ENCODE measurements at places on chromosomes 6 and 20. TPM values are rescaled to one million over a fixed set of nuclear protein-coding genes. Genes with fewer than 3 reads are reported as not detected.

Gene MAP3K5
- 2.4 TPM for total RNA-seq

Gene SLC24A3
- total RNA-seq = 6.2 TPM

- no peak for DNase-seq
- H3K4me1 ChIP-seq = no peaks in the 10 kb centered on the region
- no peak overlapping the region for H3K27ac ChIP-seq
Measured at GRCh38 chr20:7250337-7250736, 482.9 kb downstream of the BMP2 start.

Gene ANKRD66
- not detected for total RNA-seq

Gene EMILIN3
- 3.5 TPM for total RNA-seq

Gene TINAG
- not detected for total RNA-seq

- no peaks in the 10 kb centered on the region for H3K36me3 ChIP-seq
- H3K27me3 ChIP-seq = peaks cover 28% of the 10 kb centered on the region
- no peak for DNase-seq
- no peak overlapping the region for H3K4me3 ChIP-seq
- peaks cover 34% of the 10 kb centered on the region for H3K4me1 ChIP-seq
Measured at GRCh38 chr6:37779902-37780628, 39.5 kb upstream of the ZFAND3 start.

DNA sequence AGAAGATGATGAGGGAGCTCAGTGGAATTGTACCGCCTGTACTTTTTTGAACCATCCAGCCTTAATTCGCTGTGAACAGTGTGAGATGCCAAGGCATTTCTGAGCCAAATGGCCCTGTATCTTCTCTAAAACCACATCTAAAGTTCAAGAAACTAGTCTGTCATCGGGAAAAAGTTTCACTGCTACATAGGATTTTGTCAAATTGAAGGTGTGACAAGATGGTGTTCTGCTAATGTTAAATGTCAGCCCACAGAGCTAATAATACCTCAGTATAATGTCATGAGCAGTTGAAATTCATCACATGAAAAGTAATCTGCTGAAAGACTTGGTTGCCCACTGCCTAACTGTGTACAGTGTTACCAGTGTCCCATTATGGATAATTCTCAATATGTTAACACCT is 9.6 kb downstream of the SUMO4 start:
- no peaks in the 10 kb centered on the region for H3K4me1 ChIP-seq
- DNase-seq = no peak
- no peak overlapping the region for H3K27ac ChIP-seq

- H3K36me3 ChIP-seq = no peaks in the 10 kb centered on the region
- H3K27me3 ChIP-seq = no peaks in the 10 kb centered on the region
- DNase-seq = no peak
- H3K27ac ChIP-seq = no peak overlapping the region
- no peaks in the 10 kb centered on the region for H3K4me1 ChIP-seq
Measured at GRCh38 chr6:88864359-88865054, 98.9 kb downstream of the RNGTT start.

DNA sequence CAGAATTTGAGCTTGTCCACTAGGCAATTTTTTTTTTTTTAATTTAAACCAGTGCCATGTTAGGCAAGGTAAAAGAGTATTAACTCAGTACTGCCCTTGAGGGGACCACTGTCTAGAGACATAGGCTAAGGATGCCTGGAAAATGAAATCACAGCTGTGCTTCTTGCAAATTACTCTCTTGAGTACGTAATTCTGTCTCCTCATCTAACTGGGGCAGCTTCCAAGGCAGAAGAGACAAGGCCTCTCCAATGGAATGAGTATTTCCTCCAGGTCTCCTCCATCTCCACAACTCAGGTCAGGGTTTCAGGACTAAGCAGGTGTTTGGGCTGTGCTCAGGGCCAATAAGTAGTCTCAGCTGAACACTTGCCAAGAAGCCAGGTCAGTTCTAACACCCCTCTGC is 33.8 kb upstream of the MRPS10 start:
- no peaks in the 10 kb centered on the region for H3K4me1 ChIP-seq
- H3K4me3 ChIP-seq = no peak overlapping the region
- H3K27me3 ChIP-seq = no peaks in the 10 kb centered on the region
- H3K36me3 ChIP-seq = peaks cover 59% of the 10 kb centered on the region
- DNase-seq = no peak

- DNase-seq = no peak
- H3K36me3 ChIP-seq = no peaks in the 10 kb centered on the region
- no peak overlapping the region for H3K27ac ChIP-seq
- H3K27me3 ChIP-seq = no peaks in the 10 kb centered on the region
- H3K4me1 ChIP-seq = no peaks in the 10 kb centered on the region
Measured at GRCh38 chr6:31379850-31380249, 22.9 kb upstream of the HLA-B start.

GRCh38 chr20:36255445-36255844 is 19.2 kb downstream of the AAR2 start:
- H3K4me1 ChIP-seq = peaks cover 8% of the 10 kb centered on the region
- H3K27me3 ChIP-seq = no peaks in the 10 kb centered on the region
- peaks cover 8% of the 10 kb centered on the region for H3K36me3 ChIP-seq
- no peak overlapping the region for H3K4me3 ChIP-seq
- H3K27ac ChIP-seq = no peak overlapping the region

Gene NMBR
- not detected for total RNA-seq

GRCh38 chr20:62234339-62234738 is 4.0 kb upstream of the OSBPL2 start:
- no peaks in the 10 kb centered on the region for H3K36me3 ChIP-seq
- H3K4me1 ChIP-seq = peaks cover 6% of the 10 kb centered on the region
- no peaks in the 10 kb centered on the region for H3K27me3 ChIP-seq
- no peak for DNase-seq
- H3K27ac ChIP-seq = no peak overlapping the region
- H3K4me3 ChIP-seq = no peak overlapping the region

- H3K36me3 ChIP-seq = no peaks in the 10 kb centered on the region
- no peaks in the 10 kb centered on the region for H3K4me1 ChIP-seq
- no peak overlapping the region for H3K27ac ChIP-seq
- no peak for DNase-seq
- H3K27me3 ChIP-seq = no peaks in the 10 kb centered on the region
Measured at GRCh38 chr6:90559931-90560330, 26.9 kb downstream of the MAP3K7 start.

- no peaks in the 10 kb centered on the region for H3K36me3 ChIP-seq
- DNase-seq = no peak
- no peak within 1 kb of the TSS for H3K4me3 ChIP-seq
- no peak within 1 kb of the TSS for H3K27ac ChIP-seq
Measured at GRCh38 chr6:41162687-41163418, at the start of gene TREM2. TSS of gene TREM2 (minus strand) at chr6:41163116. CDS start at chr6:41163082, 34 bp downstream.

GRCh38 chr6:30169658-30170614 is 6.6 kb downstream of the TRIM15 start:
- H3K36me3 ChIP-seq = no peaks in the 10 kb centered on the region
- H3K4me1 ChIP-seq = peaks cover 3% of the 10 kb centered on the region
- no peak for DNase-seq

Gene ADTRP
- total RNA-seq = 0.45 TPM

DNA sequence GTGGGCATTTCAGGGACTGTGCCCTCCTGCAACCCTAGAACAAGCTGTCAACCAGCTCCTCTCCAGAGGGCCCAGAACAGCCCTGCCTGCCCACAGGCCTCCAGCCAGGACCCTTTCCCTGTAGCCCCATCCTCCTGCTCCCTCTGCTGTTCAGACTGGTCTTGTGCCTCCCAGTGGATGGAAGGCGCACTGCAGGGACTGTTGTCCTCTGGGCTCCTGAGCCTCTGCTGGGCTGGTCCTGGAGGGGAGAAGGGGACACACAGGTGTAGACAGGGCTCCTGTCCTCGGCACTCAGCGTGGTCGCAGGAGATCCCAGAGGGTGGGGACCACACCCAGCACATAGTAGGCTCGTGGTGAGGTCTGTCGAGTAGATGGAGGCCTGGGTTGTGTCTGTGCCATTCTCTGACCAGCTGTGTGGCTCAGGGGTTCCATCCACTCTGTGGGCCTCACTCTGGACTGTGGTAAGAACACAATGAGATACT is 11.5 kb downstream of the ITPR3 start:
- no peaks in the 10 kb centered on the region for H3K27me3 ChIP-seq
- peak overlapping the region; percentile 65 for H3K4me3 ChIP-seq
- DNase-seq = peak; percentile 96
- no peak overlapping the region for H3K27ac ChIP-seq
- peaks cover 16% of the 10 kb centered on the region for H3K4me1 ChIP-seq

GRCh38 chr20:44698351-44698750 is 16.8 kb upstream of the CCN5 start:
- DNase-seq = no peak
- H3K27me3 ChIP-seq = no peaks in the 10 kb centered on the region
- no peaks in the 10 kb centered on the region for H3K36me3 ChIP-seq
- peaks cover 7% of the 10 kb centered on the region for H3K4me1 ChIP-seq
- H3K4me3 ChIP-seq = no peak overlapping the region

DNA sequence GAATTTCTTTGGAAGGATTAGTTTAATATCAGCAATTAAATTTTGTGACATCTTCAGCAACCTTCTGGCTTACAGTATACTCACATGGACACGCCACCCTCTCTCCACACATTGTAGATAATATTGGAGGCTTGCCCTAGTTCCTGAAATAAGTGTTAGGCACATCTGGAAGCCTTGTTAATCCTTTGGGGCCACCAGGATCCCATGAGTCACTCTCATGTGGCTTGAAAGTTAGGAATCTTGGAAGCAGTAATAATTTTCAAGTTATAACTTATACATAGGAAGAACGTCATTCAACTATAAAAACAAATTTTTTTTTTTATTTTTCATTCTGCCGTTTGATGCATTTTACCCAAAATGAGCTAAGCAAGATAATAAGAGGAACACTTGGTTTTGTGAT is 20.5 kb downstream of the LAMA4 start:
- no peaks in the 10 kb centered on the region for H3K36me3 ChIP-seq
- no peak overlapping the region for H3K4me3 ChIP-seq
- DNase-seq = no peak
- no peaks in the 10 kb centered on the region for H3K27me3 ChIP-seq
- H3K4me1 ChIP-seq = no peaks in the 10 kb centered on the region
- H3K27ac ChIP-seq = no peak overlapping the region

- H3K27ac ChIP-seq = no peak overlapping the region
- no peak overlapping the region for H3K4me3 ChIP-seq
- H3K27me3 ChIP-seq = no peaks in the 10 kb centered on the region
- H3K4me1 ChIP-seq = no peaks in the 10 kb centered on the region
Measured at GRCh38 chr20:34389954-34390555, 27.0 kb downstream of the ITCH start.

DNA sequence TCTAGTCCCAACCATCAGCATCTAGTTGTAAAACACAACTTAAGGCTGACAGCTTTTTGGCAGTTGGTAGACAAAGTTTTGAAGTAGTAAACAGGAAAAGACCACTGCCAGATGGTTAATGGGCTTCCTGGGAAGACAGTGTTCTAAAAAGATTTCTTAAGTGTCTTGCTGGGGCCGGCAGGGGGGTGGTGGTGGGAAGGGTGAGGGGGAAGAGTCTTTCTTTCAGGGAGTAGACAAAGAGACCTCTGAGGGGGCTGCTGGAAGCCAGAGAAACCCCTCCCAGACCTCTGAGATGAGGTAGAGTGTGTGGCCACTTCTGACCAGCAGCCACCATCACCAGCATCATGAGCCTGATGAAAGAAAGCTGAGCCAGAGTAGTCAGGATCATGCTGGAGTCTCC is 784.9 kb downstream of the TENT5A start:
- H3K4me1 ChIP-seq = no peaks in the 10 kb centered on the region
- H3K4me3 ChIP-seq = no peak overlapping the region
- H3K27ac ChIP-seq = no peak overlapping the region
- no peaks in the 10 kb centered on the region for H3K27me3 ChIP-seq

Gene HFE
- total RNA-seq = 1.6 TPM

DNA sequence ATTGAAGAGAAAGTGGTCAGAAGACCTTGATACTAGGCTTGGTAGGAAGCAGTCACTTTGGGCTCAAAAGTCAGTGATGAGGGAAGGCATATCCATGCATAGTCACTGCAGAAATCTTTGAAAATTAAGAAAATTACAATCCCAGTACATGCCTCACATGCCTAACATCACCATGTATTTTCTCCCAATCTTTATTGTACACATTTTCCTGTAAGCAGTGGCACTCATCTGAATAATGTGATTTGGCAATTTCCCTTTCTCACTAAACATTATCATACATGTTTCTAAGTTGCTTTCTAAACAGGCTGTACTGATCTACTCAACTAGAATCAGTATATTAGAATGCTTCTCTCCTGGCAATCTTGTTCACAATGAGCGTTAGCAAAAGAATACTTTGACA is 280.7 kb upstream of the SUPT3H start:
- no peak for DNase-seq
- no peaks in the 10 kb centered on the region for H3K4me1 ChIP-seq
- no peak overlapping the region for H3K4me3 ChIP-seq
- H3K27me3 ChIP-seq = peaks cover 15% of the 10 kb centered on the region
- H3K36me3 ChIP-seq = no peaks in the 10 kb centered on the region

DNA sequence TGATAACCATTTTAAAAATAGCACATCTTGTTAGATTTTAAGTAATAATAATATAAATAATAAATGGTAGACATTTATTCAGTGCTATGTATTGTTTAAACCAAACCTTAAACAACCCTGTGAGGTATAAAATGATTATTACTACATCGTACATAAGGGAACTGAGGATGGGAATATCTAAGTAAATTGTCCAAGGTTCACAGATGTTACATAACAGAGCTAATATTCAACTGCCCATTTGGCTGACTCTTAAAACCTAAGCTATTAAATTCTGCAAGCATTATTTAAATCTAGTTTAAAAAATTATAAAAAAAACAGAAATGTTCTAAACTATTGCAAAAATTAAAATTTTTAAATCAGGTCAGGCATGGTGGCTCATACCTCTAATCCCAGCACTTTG is 175.1 kb downstream of the COL19A1 start:
- H3K27ac ChIP-seq = no peak overlapping the region
- no peaks in the 10 kb centered on the region for H3K27me3 ChIP-seq

Gene APCDD1L
- total RNA-seq = 3.2 TPM

GRCh38 chr6:110198561-110198960 is 18.3 kb downstream of the CDC40 start:
- no peak overlapping the region for H3K27ac ChIP-seq
- H3K4me1 ChIP-seq = no peaks in the 10 kb centered on the region
- no peaks in the 10 kb centered on the region for H3K27me3 ChIP-seq

- H3K27me3 ChIP-seq = no peaks in the 10 kb centered on the region
- H3K4me3 ChIP-seq = peak overlapping the region; percentile 89
- DNase-seq = peak; percentile 81
- no peaks in the 10 kb centered on the region for H3K4me1 ChIP-seq
- H3K27ac ChIP-seq = peak overlapping the region; percentile 97
Measured at GRCh38 chr6:151390851-151391470, 398 bp downstream of the ZBTB2 start.

Gene BPIFB2
- total RNA-seq = not detected

GRCh38 chr6:16437095-16437494 is 198.7 kb downstream of the GMPR start:
- no peaks in the 10 kb centered on the region for H3K36me3 ChIP-seq
- H3K4me3 ChIP-seq = no peak overlapping the region
- H3K4me1 ChIP-seq = no peaks in the 10 kb centered on the region
- DNase-seq = no peak

Gene BTN2A1
- 11.0 TPM for total RNA-seq

DNA sequence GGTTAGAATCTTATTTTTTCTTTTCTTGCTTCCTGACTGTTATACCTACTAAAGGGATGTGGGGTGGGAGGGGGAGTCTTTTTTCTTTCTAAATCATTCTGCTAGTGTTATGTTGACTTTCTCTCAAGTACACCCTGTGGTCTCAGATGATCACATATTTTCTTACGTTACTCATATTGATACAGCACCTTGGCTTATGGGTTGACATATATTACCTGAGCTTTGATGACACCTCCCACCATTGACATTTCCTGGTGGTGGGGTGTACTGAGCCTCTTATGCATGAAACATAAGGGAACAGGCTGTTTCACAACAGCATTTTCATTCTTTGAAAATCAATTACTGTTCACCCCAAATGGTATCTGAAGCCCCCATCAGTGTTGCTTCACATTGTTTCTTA is 169.8 kb downstream of the MMS22L start:
- H3K4me1 ChIP-seq = no peaks in the 10 kb centered on the region
- H3K36me3 ChIP-seq = no peaks in the 10 kb centered on the region
- H3K27ac ChIP-seq = no peak overlapping the region
- no peak for DNase-seq
- no peaks in the 10 kb centered on the region for H3K27me3 ChIP-seq
- no peak overlapping the region for H3K4me3 ChIP-seq

Gene CTAGE9
- total RNA-seq = not detected

All from H1 (cell line).